OCI-LY7 (cell line): ENCODE measurements at places on chromosomes 7 and 10. TPM values are rescaled to one million over a fixed set of nuclear protein-coding genes. Genes with fewer than 3 reads are reported as not detected.

GRCh38 chr10:79247373-79248137, 99.7 kb upstream of the PPIF start:
- peak; percentile 42 for DNase-seq

Gene LBX1
- total RNA-seq = not detected in 2 replicates

DNA sequence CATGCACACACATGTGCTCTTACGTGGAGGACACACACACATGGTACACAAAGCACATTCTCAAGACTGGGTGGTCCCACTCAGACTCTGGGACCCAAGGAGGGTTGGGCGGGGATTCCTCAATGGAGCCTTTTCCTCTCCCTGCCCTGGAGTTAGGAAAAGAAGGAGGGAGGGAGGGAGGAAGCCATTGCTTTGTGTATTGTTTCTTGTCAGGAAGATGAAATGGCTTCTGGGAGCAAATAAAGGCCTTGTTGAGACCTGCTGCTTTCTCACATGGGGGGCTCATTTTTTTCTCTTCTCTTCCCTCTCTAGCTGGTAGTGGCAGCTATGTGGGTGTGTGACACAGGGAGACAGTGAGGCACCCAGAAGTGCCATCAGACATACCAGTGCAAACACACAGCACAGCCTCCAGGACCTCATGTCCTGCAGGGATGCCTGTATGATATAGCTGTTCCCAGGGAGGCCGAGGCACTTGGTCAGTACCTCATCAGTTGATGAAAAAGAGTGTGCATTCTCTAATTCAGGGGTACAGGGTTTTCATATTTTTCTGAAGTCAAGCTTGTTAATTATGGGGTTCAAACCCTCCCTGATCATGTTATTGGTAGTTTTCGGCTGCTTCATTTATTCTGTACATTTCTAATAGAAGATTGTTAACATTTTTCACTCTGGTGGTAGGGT, 5.7 kb downstream of the AQP1 start:
- no peak for DNase-seq

Gene SNX13
- total RNA-seq = 32.6 and 38.4 TPM in 2 replicates

Gene SSC4D
- 0.44 TPM in 1 of 2 replicates, not detected in the other for total RNA-seq

GRCh38 chr10:105070952-105071351, 429.9 kb downstream of the SORCS3 start:
- DNase-seq = no peak

Gene CFAP46
- total RNA-seq = not detected in 2 replicates

DNA sequence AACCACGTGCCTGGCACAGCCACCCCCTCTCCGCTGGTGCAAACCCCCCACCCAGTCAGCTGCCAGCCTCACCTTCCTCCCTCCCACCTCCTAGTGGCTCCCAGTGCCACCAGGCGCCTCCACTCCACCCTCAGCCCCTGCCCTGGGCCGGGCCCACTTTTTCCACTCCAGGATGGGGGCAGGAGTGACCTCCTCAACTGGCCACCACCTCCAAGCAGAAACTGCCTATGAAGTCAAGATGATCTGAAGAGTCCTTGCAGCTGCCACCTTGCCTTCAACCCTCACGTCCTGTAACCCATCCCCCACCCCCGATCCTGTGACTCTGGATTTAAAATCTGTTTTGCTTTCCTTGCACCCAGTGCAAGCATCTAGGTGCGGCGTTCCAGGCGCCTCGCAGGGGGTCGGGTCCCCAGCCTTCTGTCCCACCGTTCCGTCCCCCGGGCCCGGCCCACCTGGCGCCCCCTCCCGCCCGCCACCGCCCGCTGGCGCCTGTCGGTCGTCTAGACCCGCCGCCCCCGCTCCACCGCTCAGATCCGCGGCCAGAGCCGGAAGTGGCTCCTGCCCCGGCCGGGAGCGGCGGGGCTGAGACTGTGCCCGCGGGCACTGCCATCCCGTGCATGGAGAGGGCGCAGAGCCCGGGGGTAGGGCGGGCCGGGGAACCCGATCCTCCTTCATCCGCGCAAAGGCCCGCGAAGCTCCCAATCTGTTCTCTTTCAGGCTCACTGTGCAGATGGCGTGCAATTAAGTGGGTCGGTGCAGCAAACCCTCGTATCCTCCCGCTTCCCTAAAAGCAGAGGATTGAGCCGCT, 51.2 kb upstream of the GTF2I start:
- DNase-seq = peak; percentile 38

DNA sequence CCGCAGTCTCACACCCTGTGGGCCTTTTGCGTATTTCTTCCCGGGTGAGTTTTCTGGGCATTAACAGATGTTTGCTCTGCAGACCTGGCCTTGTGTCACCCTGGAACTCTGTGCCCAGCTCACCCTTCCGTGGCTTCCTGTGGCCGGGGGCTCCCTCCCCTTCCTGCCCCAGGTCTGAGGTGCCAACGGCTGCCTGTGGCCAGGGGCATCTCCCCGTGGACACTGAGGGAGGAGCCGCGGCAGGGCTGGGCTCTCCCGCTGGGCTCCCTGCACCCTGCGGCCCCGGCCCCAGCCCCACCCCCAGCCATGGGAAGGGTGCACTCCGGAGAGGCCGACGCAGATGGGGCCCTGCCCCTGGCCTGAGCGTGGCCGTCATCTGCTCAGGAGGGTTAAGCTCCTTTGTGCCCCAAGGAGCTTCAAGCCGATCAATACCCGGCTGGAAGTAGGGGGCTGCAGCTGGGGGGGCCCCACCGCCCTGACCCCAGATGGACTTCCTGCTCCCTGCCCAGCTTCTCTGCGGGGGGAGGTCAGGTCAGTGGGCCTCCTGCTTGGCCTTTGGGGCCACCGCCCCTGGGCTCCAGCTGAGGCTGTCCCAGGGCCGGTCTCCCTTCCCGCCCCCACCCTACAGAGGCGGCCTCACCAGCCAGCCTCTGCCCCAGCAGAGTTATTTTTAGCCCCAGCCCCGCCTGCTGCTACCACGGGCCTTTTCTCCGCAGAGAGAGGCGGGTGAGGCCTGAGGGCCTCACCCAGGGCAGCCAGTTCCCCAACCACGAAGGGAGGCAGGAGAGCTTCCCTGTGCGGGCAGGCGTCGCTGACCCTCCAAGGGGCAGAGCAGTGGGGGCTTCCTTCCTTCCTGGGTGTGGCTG, 24.2 kb downstream of the PWWP2B start:
- DNase-seq = peak; percentile 83

GRCh38 chr7:42445691-42446090, 208.7 kb upstream of the GLI3 start:
- DNase-seq = no peak
